SIG-M5 (cell line): ENCODE measurements at places on chromosomes 1 and 21.
A peak's percentile ranks its signal among the peaks of the same experiment; 100 is the strongest.

- DNase-seq = no peak
Measured at GRCh38 chr1:77484926-77485325, 197.5 kb downstream of the ZZZ3 start.

- no peak for DNase-seq
Measured at GRCh38 chr21:15534450-15534886, 195.3 kb upstream of the USP25 start.

DNA sequence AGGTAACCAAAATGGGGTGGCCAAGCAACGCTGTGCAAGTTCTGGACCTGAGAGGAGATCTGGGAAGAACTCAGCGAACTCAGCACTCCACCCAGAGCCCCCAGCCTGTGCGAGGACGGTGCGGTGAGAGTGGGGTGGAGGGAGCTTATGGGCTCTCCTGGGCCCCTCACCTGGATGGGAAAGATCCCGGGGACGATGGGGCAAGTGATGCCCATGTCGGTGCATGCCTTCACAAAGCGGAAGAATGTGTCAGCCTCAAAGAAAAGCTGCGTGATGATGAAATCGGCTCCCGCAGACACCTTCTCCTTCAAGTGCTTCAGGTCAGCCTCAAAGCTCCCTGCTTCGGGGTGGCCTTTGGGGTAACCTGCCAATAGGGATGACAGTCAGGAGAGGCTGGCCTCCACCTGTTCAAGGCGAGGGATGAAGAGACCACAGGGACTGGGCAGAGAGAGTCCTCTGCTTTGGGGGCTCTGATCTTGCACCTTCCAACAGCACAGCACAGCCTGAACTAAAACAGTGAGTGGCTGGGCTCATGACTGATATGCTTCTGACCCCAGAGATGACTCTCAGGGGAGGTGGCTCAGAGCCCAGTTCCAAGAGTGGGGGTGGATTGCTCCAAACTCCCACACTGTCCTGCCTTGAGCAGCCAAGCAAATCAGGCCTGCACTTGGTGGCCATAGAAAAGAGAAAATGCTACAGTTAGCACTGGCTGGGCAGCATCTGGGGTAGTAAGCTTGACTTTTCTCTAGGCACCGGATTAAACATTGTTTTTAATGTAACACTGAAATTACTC, 9.5 kb downstream of the MTHFR start:
- no peak for DNase-seq

DNA sequence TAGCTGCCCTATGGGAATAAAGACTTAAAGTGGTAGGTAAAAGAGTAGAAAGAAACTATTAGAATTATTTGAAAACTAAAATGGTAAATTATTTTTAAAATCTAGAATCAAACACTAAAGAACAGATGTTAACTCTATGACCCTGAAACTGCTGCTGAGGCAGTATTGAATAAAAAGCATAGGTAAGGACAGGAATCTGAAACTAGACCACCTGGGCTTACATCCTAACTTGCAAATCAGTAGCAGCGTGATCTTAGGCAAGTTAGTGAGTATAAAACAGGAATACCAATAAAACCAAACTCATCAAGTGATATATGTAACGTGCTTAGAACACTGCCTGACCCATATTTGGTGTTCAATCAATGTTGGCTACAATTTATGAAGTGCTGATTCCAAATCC, 257.9 kb downstream of the VAV3 start:
- DNase-seq = no peak

DNA sequence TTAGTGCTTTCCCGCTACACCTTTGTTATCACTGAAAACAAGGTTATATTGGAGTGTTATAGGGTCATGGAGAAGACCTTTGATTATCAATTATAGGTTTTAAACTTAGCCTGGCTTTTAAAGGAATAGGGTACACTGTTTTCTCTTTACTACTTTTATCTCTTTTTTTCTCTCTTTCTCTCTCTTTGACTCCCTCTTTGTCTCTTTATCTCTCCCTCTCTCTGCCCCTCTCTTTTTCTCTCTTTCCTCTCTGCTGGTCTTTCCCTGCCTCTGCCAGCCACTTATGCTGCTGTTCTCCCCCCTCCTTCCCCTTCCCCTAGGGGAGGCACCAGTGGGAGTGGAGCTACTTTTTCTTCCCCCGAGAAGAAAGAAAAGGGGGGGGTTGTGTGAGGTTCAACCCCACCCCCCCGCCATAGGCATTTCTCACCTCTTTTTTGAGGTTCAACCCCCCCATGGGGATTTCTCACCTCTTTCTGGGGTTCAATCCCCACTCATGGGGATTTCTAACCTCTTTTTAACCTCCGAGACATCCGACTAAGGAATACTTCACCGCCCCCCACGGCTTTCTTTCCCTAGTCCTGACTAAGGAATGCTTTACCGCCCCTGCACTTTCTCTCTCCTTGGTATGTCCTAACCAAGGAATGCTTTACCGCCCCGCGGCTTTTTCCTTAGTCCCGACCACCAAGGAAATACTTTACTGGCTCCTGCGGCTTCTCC, 17.2 kb upstream of the ZBTB8B start:
- DNase-seq = no peak

DNA sequence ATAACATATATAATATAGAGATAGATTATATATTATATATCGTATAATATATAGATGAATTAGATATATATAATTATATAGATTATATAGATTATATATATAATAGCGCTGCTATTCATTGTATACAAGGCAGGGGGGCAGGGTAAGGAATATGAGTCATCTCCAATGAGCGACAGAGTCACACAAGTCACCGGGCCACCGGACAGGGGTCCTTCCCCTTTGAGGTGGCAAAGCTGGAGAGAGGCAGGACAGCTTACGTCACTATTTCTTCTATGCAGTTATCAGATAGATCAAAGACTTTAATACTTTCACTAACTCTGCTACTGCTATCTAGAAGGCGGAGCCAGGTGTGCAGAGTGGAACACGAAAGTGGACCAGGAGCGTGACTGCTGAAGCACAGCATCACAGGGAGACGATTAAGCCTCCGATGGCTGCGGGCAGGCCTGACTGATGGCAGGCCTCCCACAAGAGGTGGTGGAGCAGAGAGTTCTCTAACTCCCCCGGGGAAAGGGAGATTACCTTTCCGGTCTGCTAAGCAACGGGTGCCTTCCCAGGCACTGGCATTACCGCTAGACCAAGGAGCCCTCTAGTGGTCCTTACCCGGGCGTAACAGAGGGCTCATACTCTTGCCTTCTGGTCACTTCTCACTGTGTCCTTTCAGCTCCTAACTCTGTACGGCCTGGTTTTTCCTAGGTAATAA, 2154.7 kb downstream of the MRPL39 start:
- no peak for DNase-seq

GRCh38 chr1:96559707-96560596, 161.6 kb upstream of the PTBP2 start:
- DNase-seq = peak; percentile 53

GRCh38 chr1:218347336-218347722, 2.2 kb downstream of the TGFB2 start:
- no peak for DNase-seq

DNA sequence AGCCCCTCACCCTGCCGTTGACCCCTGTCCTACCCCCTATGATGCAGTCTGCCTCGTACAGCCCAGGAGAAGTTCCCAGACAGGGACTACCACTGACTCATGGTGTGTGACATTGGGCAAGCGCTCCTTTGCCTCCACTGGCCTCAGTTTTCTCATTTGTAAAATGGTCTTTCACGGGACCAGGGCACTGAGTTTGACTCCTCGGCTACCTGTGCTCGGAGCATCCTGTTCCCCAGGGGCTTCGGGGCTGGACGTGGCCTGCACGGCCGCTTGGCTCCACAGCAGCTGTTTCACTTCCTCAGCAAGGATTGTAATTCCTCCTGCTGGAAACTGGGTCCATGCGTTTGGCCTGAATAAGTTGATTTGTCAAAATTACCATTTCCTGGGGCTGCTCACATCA, 277.3 kb downstream of the MATN1 start:
- DNase-seq = no peak

- no peak for DNase-seq
Measured at GRCh38 chr1:235998812-235999211, 66.1 kb downstream of the NID1 start.

GRCh38 chr1:29453502-29454240, 217.3 kb downstream of the PTPRU start:
- DNase-seq = no peak

DNA sequence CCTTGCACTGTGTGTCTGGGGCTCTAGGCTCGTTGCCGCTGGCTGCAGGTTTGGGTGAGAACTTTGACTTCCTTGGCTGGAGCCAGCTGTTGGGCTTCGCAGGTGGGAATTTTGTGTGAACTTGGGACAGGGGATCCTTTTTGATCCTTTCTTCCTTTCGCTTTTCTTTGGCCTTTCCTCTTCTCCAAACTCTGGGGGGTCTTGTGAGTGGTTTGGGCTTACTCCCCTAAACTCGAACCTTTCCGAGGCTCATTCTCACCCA, 643 bp downstream of the COQ8A start:
- no peak for DNase-seq

- DNase-seq = no peak
Measured at GRCh38 chr1:191729742-191730141, 428.5 kb upstream of the RGS18 start.

GRCh38 chr1:24216276-24217074, 29.4 kb upstream of the IFNLR1 start:
- DNase-seq = no peak

DNA sequence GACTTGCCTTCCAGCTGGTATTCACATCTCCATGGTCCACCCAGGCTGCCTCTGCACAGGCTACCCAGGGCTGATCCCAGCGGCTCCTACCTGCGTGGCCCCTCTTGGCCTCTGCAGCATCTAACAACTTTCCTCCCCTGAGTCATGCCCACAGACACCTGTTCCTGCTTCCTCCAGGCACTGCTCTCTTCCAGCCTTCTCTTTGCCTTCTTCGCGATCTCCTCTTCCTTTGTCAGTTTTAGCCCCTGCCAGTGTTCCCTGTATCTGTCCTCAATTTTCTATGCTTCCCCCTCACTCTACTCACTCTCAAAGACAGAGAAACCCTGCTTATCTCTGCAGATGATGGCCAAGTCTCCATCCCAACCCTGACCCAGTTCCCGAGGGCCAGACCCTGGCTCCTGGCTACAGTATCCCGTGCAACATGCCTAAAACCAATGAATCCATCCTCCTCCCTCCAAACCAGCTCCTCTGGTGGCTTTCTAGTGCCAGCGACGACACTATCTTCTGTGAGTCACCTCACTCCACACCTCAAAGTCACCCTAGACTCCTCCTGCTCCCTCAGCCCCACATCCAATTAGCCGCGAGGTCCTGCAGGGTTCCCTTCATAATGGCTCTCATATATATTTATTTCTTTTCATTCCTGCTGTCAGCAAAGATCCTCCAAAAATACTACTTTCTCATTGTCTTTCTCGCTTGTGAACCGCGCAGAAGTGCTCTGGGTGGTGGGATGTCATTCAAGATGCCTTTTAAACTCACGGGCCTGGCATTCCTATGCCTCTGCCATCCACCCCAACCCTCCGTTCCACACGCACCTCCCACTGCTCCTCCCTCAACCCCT, 259.2 kb downstream of the TOMM20 start:
- DNase-seq = no peak

DNA sequence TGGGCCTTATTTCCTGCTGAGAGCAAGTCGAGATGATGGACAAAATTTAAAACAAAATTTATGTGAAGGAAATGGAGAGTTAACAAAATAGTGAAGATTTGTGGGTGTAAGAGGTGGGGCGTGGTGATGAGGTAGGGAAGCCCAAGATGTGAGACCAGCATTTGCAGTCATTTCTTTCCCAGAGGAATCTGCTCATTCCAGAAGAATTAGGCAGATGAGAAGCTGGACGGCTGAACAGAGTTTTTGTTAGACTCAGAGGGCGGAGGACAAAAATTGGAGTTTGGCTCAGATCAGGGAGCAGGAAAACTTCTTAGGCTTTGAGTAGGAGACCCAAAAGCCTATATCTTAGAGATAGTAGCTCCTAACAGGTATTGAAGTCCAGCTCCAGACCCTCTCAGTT, 65.3 kb downstream of the CAMTA1 start:
- DNase-seq = no peak

- no peak for DNase-seq
Measured at GRCh38 chr1:25529518-25530185, 13.8 kb upstream of the LDLRAP1 start.

DNA sequence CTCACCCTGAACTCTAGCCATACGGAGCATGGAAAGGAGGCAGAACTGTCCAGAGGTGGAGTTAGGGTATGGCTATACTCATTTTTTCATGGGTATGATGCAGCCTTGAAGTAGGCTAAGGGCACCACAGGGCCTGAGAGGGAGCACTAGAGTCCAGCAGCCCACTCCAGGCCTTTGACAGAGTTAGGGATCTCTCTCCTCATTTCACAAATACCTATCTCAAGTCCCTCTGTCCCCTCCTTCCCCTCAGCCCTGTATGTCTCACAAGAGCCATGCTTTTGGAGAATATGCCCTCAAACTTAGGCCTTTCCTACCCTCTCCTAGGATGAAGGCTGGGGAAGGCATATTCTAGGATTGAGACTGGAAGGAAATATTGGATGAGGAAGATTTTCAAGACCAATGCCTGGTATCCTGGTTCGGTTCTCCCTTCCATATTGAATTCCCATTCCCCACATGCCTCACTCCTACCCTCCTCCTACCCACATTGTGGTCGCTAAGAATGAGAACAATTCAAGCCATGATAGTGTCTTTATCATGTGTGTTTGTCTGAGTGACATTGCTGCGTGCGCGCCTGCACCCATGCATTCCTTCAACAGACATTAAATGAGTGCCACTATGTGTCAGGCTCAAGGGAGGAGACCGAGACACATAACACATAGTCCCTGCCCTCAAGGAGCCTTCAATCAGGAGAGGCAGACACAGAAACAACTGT, 2.6 kb upstream of the NECTIN4 start:
- no peak for DNase-seq

DNA sequence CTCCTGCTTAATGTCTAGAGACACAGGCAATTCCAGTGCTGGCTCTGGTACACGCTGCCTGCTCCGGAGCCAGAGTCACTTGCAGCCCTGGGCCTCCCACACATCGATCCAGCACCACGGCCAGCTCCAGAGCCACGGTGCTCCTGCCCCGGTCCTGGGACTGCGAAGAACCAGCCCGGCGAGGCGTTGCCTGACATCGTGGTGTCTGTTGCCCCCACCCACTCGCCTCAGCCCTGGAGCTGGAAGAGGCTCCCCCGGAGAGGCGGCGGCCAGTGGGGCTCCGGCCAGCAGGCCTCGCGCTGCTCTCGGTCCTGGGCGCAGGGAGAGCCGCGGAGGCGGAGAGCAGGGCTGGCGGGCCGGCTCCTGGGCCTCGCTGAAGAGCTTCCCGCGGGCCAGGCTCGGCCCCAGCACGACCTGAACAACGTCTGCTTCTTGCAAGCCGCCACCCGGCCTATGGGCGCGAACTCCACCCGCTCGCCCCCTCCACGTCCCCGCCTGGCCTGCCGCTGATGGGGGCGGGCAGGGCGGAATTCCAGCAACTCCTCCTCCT, 364.8 kb downstream of the CEP170 start:
- DNase-seq = no peak
